SK-N-SH treated with all-trans-retinoic acid at 6 μM for 48 hours (cell line): ENCODE measurements at places on chromosomes 11 and 22.

DNA sequence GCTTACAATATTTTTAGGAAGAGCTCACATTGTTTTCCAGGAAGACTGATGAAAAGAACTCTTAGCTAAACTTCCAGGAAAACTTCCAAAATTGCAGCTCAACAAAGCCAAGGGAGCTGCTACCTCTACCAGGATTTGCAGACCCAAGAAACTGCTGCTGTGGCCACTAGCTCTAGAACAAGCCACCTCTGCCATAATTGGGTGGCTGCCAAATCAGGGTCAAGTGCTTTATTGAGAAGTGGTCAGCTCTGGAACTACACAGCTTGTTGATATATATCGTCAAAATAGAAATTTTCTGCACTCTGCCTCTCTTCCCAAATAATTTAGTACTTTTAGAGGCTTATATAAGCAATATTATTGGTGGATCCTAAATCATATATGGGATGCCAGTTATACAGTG, 371.8 kb upstream of the CHORDC1 start:
- ATAC-seq: no peak

DNA sequence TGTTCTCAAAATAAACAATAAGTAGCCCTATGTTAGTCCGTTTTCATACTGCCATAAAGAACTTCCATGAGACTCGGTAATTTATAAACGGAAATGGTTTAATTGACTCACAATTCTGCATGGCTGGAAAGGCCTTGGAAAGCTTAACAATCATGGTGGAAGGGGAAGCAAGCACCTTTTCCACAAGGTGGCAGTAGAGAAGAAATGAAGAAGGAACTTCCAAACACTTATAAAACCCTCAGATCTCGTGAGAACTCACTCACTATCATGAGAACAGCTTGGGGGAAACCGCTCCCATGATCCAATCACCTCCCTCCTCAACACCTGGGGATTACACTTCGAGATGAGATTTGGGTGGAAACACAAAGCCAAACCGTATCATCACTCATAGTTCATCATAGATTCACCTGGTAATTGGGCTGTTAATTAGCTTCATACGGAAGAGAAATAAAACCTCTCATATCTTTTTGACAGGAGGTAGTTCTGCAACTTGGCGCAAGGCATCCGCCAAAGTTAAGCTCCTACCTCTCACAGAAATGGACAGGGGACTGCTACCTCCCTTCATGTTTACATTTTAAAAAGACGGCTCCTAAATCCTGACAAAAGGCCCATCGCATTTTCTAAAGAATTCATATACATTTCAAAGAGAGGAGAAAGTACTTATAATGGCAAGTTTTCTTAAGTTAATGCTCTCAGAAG, 49.0 kb downstream of the MUC15 start:
- ATAC-seq: no peak

DNA sequence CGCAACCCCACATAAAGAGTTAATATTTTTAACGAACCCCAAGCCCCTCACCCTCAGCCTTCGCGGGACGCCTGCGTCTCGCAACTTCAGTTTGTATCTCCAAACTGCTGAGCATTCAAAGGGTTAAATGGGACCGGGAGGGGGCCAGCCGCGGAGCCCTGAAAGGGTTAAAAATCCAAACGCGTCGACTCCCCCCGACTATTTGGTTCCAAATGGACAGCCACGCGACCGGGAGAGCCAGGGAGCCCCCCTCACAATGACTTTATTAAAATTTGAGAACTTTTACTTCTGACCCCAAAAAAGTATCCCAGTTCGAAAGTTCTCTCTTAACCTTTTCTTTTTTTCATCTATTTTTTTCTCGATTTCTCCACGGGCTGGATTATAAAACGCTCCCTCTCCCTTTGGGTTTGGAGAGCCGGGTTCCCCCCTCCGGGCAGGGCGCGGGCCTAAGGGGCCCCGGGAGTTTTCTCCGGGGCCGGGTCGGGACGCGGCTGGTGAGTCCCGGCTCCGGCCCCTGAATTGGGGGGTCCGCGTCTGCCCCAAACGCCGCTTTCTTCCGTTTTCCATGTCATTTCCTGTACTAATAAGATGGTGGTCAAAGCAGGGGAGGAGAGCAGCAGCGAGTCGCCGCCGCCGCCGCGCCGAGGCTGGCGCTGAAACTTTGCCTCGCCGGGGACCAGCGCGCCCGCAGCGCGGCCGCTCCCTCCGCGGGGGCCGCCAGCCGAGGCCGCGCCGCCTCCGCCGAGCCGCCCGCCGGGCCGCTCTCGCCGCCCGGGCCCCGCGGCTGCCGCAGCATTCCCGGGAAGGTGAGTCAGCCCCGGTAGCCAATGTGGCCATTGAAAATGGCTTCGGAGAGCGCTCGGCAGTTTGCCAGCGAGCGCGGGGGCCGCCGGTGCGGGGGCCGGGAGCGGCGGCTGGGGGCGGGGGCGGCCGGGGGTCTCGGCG, at the start of gene PRDM11:
Gene PRDM11, plus strand, starts transcription at position 568 of the 945 bp plus-strand sequence. CDS start 35,128 bp downstream, outside the sequence.
- ATAC-seq: peak; percentile 8

GRCh38 chr11:3707176-3707575, 36.0 kb upstream of the CHRNA10 start:
- ATAC-seq: peak; percentile 53

GRCh38 chr11:69546735-69547370, 65.4 kb downstream of the LINC01488 start:
- ATAC-seq: no peak

DNA sequence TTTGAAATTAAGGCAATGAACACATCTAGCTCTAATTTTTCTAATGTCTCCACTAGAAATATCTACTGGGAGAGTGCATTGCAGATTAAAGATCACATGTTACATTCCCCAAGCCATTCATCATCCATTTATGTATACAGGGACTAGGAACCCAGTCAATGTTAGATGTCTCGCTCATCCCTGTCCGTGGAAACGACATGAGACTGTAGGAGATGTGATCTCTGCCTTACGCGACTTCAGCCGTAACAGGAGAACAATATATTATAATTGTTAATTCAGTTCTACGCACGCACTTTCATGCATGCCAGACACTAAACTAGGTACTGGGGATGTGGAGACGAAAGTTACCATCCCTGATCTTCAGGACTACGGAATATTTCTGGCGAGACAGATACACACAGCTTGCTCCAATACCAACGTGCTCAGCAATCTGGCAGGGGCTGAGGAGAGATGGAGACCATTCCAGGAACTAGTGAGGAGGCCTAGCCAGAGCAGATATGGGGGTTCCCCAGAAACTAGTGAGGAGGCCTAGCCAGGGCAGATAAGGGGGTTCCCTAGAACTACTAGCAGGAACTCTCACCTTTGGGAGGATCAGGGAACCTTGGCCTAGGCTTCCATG, 706 bp downstream of the DCPS start:
- ATAC-seq: peak; percentile 53

DNA sequence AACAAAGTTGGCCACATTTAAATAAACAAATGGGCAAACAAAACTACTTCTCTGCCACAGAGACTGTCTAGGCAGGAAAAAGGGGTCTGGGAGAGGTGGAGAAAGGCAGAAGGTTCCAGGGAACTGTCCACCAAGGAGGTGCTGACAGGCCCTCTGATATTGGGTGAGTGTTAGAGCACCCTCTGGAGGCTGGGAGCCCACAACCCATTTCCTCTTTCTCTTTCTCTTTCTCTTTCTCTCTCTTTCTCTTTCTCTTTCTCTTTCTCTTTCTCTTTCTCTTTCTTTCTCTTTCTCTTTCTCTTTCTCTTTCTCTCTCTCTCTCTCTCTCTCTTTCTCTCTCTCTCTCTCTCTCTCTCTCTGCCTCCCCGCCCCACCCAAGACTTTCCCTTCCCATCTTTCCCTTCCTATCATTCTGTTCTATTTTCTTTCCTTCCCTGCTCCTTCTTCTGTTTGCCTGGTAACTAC, 912.8 kb downstream of the DLG2 start:
- peak; percentile 86 for ATAC-seq

- no peak for ATAC-seq
These were observed 14.0 kb upstream of the MCHR1 start for GRCh38 chr22:40665312-40665711.

DNA sequence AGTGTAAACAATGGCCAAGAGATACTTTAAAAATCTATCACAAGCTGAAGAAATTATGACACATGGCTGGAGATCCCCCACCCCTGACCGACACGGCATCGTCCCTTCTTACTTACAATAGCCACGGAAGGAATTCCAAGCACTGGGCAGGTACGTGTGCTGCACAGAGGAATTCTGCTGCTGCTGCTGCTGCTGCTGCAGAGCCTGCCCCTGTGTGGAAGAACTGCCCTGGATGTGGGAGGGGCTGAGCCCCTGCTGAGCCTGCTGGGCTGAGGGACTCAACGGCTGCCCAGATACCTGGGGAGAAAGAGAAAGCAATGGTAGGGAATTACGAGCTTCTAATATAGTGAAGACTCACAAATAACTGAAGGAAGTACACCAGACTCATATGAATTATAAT, 15.0 kb upstream of the NFRKB start:
- no peak for ATAC-seq

DNA sequence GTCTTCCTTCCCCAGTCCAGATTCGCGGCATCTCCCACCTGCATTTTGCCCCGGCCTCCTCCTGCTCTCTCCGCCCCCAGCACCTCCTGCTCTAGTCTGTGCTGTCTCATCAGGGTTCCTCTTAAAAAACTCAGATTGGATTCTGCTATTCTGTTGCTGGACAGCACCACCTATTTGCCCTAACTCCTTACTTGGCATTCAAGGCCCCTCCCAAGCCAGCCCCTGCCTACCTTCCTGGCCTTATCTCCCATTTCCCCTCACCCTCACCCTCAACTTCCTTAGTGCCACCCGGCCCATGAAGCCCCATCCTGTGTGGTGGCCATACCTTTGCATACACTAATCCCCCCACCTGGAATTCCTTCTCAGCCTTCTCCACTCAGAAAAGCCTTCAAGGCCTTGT, 59.9 kb upstream of the PRDM11 start:
- no peak for ATAC-seq

DNA sequence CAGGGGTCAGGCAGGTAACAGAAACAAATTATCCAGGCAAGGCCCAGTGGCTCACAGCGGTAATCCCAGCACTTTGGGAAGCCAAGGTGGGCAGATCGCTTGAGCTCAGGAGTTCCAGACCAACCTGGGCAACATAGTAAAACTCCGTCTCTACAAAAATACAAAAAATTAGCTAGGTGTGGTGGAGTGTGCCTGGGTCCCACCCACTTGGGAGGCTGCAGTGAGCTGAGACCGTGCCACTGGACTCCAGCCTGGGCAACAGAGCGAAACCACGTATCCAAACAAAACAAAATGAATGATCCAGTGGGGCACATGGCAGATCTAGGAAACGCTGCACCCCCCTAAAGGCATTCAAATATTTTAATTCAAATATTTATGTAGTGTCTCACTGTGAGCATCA, 9.9 kb downstream of the NUMA1 start:
- no peak for ATAC-seq

DNA sequence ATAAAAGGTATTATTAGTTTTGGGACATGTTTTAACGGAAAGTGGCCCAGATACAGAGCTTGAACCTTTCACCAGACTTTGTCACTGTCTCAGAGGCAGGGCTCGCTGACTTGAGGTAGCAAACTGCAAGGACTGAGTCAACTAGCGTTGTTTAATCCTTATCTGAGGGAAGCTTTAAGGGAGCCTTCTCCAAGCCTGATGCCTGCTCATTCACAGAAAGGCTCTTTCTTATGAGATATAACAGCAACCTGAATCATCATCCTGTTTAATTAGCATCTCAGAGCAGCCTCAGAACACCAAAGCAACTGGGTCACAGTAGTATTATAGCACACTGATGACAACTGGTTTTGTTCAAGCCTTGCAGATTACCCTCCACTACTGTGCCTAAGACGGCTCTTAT, 54.2 kb upstream of the CYP2D6 start:
- ATAC-seq: no peak

- no peak for ATAC-seq
These were observed 65.6 kb upstream of the FAR1 start for GRCh38 chr11:13602844-13603243.

DNA sequence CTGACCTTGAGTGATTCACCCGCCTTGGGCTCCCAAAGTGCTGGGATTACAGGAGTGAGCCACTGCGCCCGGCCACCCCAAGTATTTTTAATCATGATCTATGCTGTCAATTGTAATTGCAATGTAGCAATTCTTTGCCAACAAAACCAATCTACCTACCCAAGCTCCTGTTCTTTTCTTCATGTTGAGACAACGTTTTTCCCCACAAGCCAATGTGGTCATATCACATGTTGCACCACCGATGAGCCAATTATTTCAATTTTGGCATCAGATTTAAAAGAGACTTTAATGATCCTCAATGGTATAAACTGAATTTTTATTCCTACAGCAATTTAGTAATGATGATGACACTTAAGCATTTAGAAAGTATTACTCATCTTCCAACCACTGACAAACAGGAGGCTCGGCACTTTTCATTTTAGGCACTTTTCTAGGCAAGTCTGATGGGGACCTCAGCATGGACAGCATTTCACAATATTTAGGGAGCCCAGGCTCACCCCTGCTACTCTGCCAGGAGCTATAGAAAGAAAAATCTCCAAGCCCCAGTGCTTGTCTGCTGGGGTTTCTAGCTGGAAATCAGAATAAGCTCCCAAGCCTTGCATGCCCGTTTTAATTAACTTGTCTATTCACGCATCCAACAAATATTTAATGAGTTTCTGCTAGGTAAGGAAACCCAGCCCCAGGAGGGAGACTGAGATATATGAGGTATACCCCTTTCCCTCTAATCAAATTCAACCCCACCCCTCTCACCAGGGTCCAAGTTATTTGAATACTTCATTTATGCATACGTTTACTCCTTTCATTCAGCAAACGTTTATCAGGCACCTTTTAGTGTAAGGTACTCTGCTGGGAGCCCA, 291.4 kb downstream of the ST3GAL4 start:
- ATAC-seq: peak; percentile 28

GRCh38 chr11:79940165-79940564, 499.3 kb upstream of the TENM4 start:
- ATAC-seq: no peak

GRCh38 chr22:25485626-25486545, 78.6 kb upstream of the GRK3 start:
- ATAC-seq: no peak

DNA sequence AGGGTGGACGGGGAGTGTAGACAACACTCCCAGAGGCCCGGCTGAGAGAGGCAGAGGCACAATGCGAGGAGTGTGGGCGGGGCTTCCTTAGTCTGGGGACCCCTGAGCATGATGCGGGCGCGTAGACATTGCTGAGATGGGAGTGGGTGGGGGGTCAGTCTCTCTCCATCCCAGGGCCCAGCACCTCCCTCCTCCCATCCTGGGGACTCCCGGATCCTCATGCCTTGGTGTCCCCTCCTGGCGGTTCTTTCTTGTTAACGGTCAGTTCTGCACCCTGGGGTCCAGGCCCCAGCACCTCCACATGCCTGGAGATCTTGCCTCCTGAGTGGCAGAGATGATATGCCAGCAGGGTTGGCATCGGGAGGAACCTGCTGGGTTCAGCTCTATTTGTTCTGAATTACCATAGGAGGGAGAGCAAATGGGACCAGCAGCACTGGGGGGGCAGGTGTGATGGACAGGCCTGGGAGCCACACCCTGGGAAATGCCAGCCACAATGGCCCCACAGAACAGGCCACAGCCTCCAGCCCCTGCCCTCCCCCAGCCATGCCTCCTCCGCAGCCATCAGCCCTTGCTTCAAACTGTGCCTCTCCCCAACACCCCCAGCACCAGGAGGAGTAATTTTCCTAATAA, 55.7 kb downstream of the RTL6 start:
- ATAC-seq: no peak

- no peak for ATAC-seq
These were observed 13.3 kb downstream of the MPST start for GRCh38 chr22:37032535-37033460.
